ENCODE measurements at places on chromosomes 2 and 18.

DNA sequence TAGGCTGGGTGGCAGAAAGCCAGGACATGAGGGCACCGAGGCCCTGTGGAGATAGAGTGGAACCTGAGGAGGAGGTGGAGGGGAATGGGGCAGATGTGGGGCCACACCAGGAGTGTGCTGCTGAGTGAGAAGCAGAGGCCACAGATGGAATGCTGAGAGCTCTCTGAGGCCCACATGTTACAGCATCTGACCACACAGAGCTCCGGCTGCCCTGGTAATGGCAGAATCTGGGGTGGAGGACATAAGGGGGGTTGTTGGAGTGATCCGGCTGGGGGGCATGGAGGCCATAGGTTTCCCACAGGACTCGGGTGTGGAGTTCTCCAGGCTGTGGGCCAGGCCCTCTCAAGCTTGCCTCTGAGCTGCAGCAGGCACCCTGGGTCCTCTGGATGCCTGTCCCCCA is 3.8 kb downstream of the MZT2B start:
- no peak for DNase-seq

DNA sequence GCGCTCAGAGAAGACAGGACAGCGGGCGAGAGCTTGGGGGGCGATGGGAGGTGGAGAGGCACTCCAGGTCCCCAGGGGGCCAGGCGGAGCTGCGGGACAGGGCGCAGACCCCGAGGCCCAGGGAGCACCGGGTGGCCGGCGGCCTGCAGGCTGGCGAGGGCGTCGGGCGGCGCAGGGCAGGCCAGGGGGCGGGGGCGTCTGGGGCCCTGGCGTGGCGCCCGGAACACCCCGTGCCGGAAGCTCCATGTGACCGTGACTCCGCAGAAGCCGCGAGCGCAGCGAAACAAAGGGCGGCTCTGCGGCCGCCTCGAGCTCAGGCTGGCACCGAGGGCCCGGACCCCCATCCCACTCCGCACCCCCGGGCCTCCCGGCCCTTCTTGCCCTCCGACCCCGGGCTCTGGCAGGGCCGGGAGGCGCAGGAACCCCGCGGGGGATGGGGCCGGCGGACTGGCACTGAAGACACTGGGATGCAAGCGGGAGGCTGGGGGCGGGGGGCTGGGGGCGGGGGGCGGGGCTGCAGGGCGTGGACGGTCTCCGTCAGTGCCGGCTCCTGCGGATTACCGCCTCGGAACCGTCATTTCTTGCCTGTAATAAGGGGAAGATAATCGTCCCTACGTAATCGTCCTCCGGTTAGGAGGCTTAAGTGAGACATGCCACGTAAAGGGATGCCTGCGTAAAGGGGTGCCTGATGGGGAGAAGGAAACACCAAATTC is 19.1 kb downstream of the SH2D6 start:
- DNase-seq = peak; percentile 47

GRCh38 chr18:45325778-45326177 is 289.5 kb upstream of the SLC14A2 start:
- no peak for DNase-seq

DNA sequence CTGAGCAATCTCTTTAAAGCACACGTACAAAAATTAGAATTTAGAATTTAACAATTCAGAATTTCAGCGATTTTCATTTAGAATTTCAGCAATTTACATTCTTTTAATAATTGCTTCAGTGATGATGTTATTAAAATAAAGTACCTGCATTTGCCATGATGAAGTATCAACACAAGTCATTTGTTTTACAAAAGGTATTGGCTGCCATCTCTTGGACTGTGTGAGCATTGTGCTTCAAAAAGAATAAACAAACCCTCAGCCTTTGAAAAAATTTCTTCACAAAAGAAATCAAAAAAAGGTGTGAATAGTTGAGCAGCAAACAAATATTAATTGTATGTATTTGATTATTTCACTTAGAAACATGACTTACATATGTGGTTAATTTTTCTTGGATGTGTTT is 27.1 kb upstream of the ZC3H15 start:
- DNase-seq = no peak

- DNase-seq = no peak
These were observed 46.3 kb downstream of the COPS8 start for GRCh38 chr2:237131749-237132533.

GRCh38 chr18:32271672-32272208 is 81.9 kb downstream of the MEP1B start:
- no peak for DNase-seq
